Osteoblast (primary cell): ENCODE measurements at places on chromosomes 6 and 20. TPM values are rescaled to one million over a fixed set of nuclear protein-coding genes. Genes with fewer than 3 reads are reported as not detected.

DNA sequence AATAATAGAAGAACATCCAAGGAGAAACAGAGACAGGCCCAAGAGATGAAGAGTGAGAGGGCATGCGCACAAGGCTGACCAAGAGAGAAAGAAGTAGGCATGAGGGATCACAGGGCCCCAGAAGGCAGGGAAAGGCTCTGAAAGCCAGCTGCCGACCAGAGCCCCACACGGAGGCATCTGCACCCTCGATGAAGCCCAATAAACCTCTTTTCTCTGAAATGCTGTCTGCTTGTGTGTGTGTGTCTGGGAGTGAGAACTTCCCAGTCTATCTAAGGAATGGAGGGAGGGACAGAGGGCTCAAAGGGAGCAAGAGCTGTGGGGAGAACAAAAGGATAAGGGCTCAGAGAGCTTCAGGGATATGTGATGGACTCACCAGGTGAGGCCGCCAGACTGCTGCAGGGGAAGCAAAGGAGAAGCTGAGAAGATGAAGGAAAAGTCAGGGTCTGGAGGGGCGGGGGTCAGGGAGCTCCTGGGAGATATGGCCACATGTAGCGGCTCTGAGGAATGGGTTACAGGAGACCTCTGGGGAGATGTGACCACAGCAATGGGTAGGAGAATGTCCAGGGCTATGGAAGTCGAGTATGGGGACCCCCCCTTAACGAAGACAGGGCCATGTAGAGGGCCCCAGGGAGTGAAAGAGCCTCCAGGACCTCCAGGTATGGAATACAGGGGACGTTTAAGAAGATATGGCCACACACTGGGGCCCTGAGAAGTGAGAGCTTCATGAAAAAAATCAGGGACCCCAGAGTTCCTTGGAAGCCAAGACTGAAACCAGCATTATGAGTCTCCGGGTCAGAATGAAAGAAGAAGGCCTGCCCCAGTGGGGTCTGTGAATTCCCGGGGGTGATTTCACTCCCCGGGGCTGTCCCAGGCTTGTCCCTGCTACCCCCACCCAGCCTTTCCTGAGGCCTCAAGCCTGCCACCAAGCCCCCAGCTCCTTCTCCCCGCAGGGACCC is 981 bp upstream of the TNF start:
- no peak overlapping the region for H3K27ac ChIP-seq
- peak; percentile 80 for DNase-seq
- H3K27me3 ChIP-seq, result no peaks in the 10 kb centered on the region
- H3K4me1 ChIP-seq, result peaks cover 2% of the 10 kb centered on the region
- H3K36me3 ChIP-seq, result no peaks in the 10 kb centered on the region

DNA sequence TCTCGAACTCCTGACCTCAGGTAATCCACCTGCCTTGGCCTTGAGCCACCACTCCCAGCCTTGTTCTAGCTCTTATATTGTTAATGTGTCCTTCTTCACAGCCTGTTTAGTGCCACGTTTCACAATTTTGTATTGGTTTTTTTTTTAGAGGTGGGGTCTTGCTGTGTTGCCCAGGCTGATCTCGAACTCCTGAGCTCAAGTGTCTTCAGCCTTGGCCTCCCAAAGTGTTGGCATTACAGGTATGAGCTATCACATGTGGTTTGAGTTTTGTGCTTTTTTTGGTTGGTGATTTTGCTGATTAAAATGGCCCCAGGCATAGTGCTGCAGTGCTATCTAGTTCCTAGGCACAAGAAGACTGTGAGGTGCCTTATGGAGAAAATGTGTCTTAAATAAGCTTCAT is 5.9 kb upstream of the CSTL1 start:
- no peaks in the 10 kb centered on the region for H3K4me1 ChIP-seq
- H3K4me3 ChIP-seq, result no peak overlapping the region
- no peak overlapping the region for H3K27ac ChIP-seq
- no peaks in the 10 kb centered on the region for H3K27me3 ChIP-seq
- DNase-seq, result no peak

GRCh38 chr6:84758486-84758885 is 5.9 kb downstream of the TBX18 start:
- H3K4me1 ChIP-seq, result peaks cover 25% of the 10 kb centered on the region
- H3K4me3 ChIP-seq, result no peak overlapping the region
- H3K27me3 ChIP-seq, result no peaks in the 10 kb centered on the region
- no peak for DNase-seq

GRCh38 chr6:167907837-167908681 is 81.3 kb downstream of the AFDN start:
- peak; percentile 17 for DNase-seq
- no peaks in the 10 kb centered on the region for H3K27me3 ChIP-seq
- no peak overlapping the region for H3K4me3 ChIP-seq
- no peak overlapping the region for H3K27ac ChIP-seq
- no peaks in the 10 kb centered on the region for H3K4me1 ChIP-seq
- H3K36me3 ChIP-seq, result no peaks in the 10 kb centered on the region

DNA sequence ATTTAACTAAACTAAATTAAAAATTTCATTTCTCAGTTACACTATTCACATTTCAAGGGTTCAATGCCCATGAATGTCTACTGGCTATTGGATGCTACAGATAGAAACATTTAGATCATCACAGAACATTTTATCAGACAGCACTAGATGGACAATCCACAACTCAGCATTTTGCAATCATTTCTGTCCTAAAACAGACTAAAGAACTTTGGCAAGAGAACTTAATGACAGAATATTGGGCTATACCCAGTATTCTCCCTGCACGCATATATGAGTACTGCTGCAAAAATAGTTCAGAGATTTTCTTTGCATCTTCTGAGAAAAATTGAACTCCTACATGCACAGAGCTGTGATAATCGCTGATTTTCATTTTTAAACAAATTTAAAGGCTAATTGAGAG is 36.1 kb upstream of the FBXO30 start:
- peaks cover 8% of the 10 kb centered on the region for H3K4me1 ChIP-seq
- no peak for DNase-seq
- H3K36me3 ChIP-seq, result no peaks in the 10 kb centered on the region
- H3K27me3 ChIP-seq, result no peaks in the 10 kb centered on the region
- H3K27ac ChIP-seq, result no peak overlapping the region

- no peaks in the 10 kb centered on the region for H3K4me1 ChIP-seq
- H3K36me3 ChIP-seq, result no peaks in the 10 kb centered on the region
- no peaks in the 10 kb centered on the region for H3K27me3 ChIP-seq
- DNase-seq, result peak; percentile 35
- no peak overlapping the region for H3K4me3 ChIP-seq
These were observed 20.6 kb downstream of the EDN3 start for GRCh38 chr20:59320854-59321647.

ELOVL2 gene
- under 0.01 and 0.29 TPM in 2 replicates for total RNA-seq

TMC2 gene
- not detected in 2 replicates for total RNA-seq
